ENCODE measurements at places on chromosomes 4 and X.

DNA sequence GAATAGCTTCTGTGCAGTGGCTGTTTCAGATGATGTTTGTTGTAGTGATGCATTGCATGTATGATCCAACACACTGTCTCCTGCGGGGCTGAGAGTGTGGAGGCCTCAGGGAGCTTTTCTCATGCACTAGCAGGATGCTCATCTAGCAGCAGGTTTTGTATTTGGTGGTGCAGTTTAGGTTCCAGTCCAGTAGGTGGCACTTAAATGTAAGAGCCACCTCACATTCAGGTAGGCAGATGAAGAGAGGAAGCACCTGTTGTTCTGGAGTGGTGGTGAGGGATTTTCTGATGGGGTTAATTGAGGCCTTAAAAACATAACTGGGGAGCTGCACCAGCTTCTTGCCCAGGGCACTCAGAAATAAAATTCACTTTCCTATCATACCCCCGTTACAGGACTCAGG, 300.9 kb downstream of the SPIN4 start:
- DNase-seq = no peak

DNA sequence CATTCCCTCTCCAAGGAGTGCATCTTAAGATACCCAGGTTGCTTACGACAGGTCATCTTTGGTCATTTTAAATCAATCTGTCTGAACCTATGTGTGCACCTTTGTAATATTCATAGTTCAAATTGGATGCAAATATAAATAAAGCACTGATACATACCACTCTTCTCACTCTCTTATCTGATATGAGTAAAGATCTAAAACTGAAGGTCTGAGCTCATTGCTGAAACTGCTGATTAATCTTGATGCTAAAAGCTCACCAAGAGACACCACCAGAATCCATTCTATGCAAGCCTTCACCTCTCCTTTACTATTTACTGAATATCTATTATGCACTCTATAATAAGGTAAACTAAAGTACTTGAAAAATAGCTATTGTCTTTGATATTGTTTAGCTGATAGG, 16.6 kb downstream of the HSD17B13 start:
- DNase-seq = no peak

DNA sequence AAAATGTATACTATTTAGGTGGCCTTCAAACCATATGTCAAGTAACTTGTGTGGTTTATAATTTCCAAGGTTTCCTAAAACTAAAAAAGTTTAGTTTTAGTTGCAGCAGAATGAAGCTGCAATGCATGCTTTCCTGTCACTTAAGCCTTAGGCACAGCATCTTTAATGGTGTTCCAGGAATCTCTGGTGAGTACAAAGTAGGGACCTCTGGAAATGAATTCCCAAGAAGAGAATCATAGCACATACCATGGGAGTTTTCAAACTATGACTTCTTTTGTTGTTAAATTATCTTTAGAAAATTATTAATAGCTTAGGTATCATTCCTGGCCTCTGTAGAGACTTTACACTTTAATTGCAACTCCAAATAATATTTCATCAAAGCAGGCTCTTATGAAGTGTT, 1005.9 kb upstream of the PABPC4L start:
- no peak for DNase-seq

GRCh38 chr4:519885-520682, 21.1 kb downstream of the PIGG start:
- DNase-seq = peak; percentile 35

DNA sequence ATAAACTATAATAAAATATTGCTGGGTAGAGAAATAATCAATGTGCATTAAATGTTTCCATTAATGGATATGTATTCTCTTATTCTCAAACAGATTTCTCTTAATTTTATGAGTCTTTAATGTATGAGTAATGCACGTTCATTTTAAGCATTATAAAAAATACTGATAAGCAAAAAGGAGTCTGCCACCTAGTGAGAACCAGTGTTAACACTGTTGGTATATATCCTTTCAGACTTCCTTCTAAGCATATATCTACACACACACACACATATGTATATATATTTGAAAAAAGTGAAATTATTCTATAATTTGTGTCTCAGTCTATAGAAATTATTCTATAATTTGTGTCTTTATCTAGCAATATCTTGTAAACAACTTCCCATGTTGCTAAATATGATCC, 49.9 kb upstream of the MTMR1 start:
- DNase-seq = no peak

DNA sequence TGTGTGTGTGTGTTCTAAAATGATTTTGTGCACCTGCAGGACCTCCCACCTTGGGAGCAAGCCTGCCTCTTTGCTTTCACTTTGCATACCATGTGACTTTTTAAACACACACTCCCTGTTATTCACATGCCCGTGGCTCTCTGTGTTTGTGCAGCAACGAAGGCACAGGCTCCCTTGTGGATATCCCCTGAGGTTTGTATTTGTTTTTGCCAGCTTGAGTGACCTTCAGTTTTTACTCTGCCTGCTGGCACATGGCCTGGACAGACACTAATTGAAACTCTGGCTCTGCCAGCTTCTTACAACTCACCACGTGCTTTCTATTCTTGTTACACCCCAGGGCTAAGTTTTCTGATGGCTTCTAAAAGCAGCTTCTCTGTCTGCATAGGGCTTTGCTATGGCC, 885.8 kb downstream of the SH3BGRL start:
- no peak for DNase-seq

Measured in islet precursor cell (in vitro differentiated cells).